LoVo (cell line): ENCODE measurements at places on chromosomes 11 and 22.

DNA sequence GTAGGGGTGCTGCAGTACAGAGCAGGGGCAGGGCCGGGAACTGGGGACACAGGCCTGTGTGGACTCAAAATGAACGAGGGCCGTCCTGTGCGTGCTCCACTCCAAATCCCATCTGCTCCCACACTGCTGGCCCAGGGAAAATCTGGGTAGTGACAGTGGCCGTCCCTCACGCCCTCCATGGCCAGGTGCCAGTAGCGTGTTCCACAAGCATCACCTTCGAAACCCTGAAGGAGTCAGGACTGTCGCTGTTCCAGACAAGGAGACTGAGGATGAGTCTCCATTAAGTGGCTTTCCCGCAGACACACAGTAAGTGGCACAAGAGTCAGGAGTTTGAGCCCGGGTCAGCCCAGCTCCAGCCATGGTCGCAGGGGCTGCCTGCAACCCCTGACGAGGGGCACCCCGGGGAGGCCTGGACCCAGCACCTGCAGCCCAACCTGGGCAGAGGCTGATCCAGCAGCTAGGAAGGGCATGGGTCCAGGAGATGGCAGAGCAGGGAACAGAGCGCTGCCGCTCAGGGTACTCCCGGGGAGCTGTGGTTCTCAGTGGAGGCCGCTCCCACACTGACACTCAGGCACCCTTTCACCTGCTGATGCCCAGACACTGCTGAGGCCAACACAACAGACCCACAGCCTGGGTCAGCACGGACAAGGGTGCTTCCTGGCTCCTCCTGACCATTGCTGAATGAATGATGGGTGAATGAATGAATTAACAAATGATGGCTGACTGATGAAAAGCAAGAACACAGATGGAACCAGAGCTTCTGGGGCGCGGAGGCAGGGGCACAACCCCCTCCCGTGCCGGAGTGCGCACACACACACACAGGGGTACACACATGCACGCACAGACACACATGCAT lies 35.3 kb downstream of the IGF2 start:
- DNase-seq: no peak

GRCh38 chr22:38417252-38418060 lies 37.5 kb downstream of the KCNJ4 start:
- no peak for DNase-seq

- no peak for DNase-seq
These were observed 13.3 kb downstream of the ZW10 start for GRCh38 chr11:113760241-113760640.

DNA sequence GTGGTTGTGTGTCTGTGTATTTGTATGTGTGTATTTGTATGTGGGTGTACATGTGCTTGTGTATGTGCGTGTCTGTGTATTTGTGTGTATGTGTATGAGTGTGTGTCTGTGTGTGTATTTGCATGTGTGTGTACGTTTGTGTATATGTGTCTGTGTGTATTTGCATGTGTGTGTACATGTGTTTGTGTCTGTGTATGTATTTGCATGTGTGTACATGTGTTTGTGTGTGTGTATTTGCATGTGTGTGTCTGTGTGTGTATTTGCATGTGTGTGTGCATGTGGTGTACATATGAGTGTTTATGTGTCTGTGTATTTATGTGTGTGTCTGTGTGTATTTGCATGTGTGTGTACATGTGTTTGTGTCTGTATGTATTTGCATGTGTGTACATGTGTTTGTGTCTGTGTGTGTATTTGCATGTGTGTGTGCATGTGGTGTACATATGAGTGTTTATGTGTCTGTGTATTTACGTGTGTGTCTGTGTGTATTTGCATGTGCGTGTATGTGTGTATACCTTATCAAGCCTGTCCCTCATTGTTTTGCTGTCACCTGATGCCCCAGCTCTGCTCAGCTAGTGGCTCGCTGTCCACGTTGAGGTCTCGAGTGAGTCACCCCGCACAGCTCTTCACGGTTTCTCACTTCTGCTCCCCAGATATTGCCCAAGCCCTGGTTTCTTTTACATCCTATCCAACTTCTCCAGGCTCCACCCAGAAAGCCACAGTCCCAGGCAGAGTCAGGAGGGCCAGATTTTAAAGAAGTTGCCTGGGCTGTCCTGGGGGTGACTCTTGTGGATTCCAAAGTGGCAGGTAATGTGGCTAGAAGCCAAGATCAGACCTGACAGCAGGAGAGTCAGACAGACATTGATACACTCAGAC lies 15.2 kb downstream of the MB start:
- peak; percentile 44 for DNase-seq

DNA sequence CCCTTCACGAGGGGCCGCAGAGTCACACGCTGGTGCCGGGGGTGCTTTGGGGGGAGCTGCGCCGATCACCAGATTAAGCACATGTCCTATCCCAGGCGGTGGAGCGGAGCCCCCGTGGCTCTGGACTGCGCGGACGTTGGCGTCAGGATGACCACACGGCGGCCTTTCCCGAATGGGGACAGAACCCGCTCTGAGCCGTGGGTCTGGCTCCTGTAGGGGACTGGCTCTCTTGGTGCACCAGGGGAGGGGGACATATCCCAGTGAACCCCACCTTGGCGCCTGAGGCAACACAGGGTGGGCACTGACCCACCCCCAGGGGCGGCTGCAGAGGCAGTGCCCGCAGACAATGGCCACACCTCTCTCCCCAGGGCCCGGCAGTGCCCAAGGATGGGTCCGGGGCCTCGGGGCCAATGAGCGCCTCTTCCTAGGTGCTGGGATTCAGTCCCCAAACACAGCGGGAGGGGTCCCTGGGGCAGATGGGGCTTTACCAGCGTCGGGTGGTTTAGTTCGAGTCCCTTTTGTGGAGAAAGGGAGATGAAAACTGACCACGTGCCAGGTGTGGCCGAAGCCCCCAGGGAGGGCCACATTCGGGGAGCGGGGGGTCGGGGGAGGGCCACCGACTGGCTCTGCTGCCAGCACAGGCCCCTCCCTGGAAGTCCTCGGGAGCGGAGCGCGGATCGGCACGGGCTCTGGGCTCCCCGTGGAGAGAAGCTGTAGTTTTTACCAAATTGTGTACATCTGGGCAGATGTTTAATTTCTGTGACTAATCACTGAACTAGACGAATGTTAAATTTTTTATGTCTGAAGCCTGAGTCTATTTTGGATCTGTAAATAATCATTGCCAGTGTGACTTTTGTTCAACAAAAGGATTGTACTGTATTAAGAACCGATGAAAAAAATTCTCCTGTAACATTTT lies 58.9 kb downstream of the GRAMD4 start:
- no peak for DNase-seq

- no peak for DNase-seq
These were observed 2.6 kb downstream of the GGA1 start for GRCh38 chr22:37611207-37611606.

DNA sequence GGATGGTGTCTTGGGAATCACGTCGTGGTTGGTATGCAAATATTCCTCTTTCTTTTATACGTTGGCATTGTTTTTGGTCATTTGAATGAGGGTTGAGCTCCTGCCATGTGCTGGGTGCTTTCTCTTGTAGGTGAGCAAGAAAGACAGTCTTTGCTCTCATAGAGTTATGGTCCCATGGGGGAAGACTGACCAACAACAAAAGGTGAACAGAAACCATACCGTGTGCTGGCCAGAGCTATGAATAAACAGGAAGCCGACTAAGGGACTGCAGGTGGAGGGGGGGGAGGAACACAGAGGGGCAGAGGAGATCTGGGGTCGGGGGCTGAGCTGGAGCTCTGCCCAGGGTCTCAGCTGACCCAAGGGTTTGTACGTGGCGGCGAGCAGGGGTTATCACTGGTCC lies 245.3 kb downstream of the CTTN start:
- DNase-seq: no peak

DNA sequence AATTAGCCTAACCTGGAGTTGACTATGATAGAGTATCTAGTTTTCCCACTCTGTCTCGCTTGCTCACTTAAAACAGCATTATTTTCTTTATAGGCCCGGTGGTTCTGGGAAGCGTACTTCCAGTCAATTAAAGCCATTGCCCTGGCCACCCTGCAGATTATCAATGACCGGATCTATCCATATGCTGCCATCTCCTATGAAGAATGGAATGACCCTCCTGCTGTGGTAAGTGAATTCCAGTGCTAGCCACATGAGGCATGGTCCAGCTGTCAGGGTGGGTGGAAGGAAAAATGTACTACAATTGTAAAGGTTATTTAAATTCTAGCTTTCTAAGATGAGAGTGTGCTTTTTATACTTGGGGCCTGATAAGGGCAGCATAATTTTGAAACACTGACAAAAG lies 76.0 kb downstream of the EXT2 start:
- DNase-seq: no peak

DNA sequence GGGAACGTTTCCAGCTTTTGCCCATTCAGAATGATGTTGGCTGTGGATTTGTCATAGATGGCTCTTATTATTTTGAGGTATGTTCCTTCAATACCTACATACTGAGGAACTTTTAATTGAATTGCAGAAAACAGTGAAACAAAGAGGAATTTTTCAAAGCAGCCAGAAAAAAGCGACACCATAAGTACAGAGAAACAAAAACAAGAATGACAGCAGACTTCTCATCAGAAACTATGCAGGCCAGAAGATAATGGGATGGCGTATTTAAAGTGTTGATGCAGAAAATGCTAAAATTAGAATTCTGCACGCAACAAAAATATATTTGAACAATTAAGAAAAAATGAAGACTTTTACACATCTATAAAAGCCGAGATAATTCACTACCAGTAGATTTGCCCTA lies 95.4 kb upstream of the TIMP3 start:
- no peak for DNase-seq

- no peak for DNase-seq
These were observed 1.7 kb upstream of the OR52K1 start for GRCh38 chr11:4480577-4481239.

DNA sequence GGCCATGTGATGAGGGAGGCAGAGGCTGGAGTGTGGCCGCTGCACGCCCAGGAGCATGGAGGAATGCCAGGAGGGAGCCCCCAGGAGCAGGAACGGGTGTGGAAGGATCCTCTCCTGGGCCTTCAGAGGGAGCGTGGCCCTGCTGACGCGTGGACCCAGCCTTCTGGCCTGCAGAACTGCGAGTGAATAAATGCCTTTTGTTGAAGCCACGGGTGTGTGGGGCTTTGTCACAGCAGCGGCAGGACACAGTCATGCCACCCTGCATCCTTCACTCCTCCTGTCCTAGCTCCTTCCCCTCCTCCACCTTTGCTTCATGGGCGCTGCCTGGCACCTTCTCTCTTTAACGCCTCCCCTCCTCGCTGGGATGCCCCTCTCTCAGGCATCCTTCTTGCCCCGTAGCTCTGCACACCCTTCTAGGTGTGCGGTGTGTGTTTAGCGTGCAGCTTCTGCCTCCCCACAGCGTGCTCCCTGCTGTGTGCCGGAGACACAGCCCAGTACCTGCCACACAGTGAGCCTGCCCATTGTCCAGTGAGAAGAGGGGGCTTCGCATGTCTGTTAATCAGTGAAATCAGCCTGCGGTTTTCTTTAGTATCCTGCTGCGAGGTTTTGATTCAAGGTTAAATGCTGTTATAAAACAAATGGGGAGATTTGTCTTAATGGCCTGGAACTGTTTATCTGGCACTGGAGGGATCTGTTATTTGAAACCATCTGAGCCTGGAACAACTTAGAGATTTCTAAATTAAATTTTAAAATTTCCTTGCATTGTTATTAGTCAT lies 459.6 kb downstream of the TBC1D22A start:
- no peak for DNase-seq
